Panc1 (cell line): ENCODE measurements at places on chromosomes 6 and 20.

- peak; percentile 38 for DNase-seq
These were observed 56.5 kb upstream of the CCN2 start for GRCh38 chr6:132007474-132008190.

DNA sequence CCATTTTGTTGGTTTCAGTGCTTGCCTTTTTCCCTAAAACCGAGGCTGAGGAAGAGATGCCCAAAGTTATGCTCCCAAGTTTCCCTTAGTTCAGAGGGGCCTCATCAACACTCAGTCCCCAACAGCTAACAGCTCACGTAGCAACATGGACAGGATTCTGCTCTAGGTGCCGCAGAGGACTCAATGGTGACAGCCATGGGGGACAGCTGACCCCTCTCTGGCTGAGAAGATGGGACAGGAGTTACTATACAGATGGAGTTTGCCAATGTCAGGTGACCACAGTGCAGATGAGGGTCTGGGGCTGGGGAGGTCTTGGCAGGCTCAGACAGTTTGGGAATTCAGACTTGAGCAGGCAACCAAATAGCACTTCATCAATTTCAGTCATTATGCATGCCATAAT is 67.3 kb downstream of the NPEPL1 start:
- DNase-seq: no peak

GRCh38 chr6:162580619-162581018 is 146.9 kb downstream of the PRKN start:
- DNase-seq: no peak

DNA sequence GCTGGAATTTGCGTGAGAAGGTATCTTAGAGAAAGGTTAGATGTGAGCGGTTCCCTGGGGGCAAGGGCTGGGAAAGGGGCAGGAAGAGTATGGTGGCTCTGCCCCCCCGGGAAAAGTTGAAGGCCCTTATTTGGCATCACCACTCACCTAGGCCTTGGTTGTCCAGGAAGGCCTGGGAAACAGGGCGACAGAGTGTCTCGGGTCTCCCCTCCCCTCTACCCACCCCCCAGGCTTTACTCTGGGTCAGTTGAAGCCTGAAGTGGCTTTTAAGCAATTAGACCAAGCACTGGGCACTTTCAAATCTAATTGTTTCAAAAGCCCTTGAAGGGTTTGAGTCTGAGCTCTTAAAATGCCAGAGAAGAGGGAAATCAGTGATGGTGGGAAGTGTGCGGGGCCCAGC is 30.2 kb upstream of the FOXP4 start:
- DNase-seq: no peak

GRCh38 chr20:2162823-2163166 is 61.2 kb downstream of the STK35 start:
- DNase-seq: no peak

DNA sequence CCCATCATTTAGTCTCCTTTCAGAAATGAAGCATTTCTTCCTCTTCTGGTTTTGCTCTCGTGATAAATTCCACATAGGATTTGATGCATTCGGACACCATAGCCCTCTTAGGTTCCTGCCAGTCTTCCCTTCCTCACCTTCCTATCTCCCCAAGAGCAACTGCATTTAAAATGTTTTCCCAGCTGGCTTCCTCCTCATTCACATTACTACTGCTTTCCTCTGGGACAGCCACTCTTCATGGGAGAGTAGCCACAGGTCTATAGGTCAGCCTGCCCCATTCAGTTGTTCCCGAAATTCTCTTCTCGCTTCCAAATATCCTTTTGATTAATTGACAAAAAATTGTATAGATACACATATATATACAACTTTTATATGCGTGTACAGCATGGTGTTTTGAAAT is 214.2 kb upstream of the PDE10A start:
- DNase-seq: no peak

- DNase-seq: no peak
These were observed 38.5 kb downstream of the PXDC1 start for GRCh38 chr6:3712827-3713665.
